ENCODE measurements at places on chromosomes 2 and 18. TPM values are rescaled to one million over a fixed set of nuclear protein-coding genes. Genes with fewer than 3 reads are reported as not detected.

DNA sequence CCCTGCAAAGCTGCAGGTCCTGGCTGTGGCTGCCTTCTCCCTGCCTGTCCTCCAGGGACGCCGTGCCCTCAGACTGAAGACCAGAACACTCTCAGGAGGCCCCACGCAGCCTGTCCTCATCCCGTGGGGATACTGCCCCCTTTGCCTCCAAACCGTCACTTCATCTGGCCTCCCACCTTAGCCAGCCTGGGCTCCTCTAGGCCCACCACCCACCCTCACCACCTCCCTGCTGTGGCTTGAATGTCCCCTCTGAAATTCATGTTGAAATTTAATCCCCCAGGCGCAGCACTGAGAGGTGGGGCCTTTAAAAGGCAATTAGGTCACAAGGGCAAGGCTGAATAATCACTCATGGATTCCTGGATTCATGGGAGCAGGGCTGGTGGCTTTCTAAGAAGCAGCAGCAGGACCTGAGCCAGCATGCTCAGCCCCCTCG, 198.2 kb downstream of the SEPTIN10 start:
- no peak for DNase-seq

- no peak for DNase-seq
Measured at GRCh38 chr18:27824275-27824674, 352.7 kb downstream of the CDH2 start.

GRCh38 chr2:27735263-27735904, 36.1 kb upstream of the MRPL33 start:
- DNase-seq = peak; percentile 57

GRCh38 chr2:201890453-201890852, 84.1 kb downstream of the CDK15 start:
- DNase-seq = no peak

DNA sequence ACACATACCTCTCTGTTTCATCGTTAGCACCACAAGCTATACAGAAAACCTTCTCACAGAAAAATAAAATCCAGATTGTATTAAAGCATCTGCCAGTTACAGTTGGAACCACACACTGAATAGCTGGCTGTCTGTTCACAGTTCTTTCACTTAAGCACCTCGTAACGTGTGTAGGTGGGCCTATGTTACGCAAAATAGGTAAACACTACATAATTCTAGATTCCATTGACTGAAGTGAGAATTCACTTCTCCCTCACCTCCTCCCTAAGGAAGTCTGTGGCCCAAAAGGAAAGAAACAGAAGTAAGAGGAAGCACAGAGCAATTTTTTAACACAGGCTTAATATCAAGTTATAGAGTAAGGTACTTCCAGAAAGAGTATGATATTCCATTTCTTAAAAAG, 24.9 kb downstream of the PELI1 start:
- DNase-seq = no peak

- no peak for DNase-seq
Measured at GRCh38 chr2:216131175-216131926, 22.2 kb downstream of the XRCC5 start.

- no peak for DNase-seq
Measured at GRCh38 chr2:165586019-165586418, 116.5 kb downstream of the CSRNP3 start.

- DNase-seq = no peak
Measured at GRCh38 chr2:68878071-68878711, 7.0 kb upstream of the BMP10 start.

DNA sequence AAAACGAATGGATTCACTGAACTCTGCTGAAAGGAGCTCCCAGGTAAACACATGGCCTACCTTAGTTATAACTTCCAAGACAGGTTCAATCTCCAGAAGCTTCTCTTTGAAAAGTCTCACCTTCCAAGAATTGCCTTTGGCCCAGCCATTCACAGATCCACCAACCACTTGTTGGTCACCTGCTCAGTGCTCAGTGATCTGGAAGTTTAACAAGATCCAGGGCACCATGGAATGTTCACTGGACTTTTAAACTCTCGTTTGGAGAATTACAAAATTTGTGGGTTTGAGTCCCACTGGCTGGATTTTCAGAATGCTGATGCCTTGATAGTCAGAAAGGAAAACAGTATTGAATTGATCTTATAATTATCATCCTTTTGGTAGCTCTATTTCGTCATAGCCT, 9.4 kb downstream of the GPR39 start:
- DNase-seq = no peak

DNA sequence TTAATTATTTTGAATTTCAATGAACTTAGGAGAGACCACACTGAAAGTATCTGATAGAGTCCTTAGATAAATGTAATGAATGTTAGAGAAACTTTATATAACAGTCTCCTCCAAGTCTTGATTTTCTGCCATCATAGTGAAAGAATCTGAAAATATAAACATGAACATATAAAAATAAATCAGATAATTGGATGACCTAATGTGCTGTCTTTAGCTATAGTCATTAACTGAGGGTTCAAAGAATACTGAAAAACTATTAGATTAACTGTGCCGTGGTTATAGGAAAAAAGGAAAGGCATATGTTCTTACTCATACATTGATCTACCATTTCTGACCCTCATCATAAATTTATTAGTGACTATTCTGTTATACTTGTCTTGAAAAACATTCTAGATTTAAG, 47.0 kb upstream of the SPAG16 start:
- DNase-seq = no peak

- no peak for DNase-seq
Measured at GRCh38 chr2:6885968-6886367, 8.4 kb downstream of the RSAD2 start.

- DNase-seq = no peak
Measured at GRCh38 chr2:240932724-240933047, 26.6 kb downstream of the CROCC2 start.

DNA sequence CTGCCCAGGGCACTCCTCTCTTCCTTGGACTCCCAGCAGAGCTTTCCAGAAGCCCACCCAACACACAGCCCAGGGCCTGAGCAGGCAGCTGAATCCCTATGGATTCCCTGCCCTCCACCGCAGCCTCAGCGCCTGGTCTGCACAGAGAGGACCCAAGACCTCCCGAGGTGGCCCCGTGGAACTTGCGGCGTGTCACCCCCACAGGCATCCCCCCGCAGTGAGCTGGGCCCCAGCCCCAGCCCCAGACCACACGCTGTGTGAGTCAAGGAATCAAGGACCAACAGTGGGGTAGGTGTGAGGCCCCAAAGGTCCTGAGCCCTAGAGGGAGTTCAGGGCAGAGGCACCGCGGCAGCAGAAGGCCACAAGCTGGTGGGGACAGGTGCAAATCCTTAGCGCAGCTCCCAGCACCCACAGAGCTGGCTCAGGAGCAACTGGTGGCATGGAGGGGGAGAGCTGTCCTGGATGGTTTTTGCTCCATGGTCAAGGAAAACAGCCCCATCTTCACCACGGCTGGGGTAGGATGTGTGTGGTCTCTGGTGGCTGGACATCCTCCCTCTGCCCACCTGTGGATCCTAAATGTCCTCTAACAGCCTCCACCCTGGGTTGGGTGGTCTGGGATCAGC, 8.5 kb downstream of the HS6ST1 start:
- DNase-seq = no peak

DNA sequence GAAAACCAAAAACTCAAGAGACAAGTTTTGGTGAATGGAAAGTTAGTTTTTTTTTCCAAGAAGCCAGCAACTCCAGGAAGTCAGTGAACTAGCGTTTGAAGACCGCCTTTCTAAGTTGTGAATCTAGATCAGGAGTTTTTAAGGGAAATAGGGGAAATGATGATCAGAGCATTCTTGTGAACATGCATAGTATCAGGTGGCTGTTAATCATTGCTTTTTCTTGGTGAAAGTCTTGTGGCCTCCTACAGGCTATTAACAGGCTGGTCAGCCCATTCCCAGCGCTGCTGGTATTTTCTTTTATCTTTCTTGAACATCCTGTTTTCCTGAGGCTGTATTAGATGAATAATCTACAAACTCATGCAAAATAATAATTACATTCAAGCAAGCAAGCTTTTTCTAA, 155.8 kb downstream of the PTPRM start:
- no peak for DNase-seq

GRB14 gene
- 3.0 TPM for polyA plus RNA-seq

FHL2 gene
- polyA plus RNA-seq = 44.4 TPM

SOX11 gene
- polyA plus RNA-seq = 27.2 TPM

GRHL1 gene
- 0.84 TPM for polyA plus RNA-seq

SLC5A6 gene
- 17.6 TPM for polyA plus RNA-seq

TLX2 gene
- not detected for polyA plus RNA-seq
